Stimulated activated CD4-positive, alpha-beta T cell treated with anti-CD3 and anti-CD28 coated beads, TNF-alpha, amount 100 ng/mL, for 24 hours (primary cell): ENCODE measurements at places on chromosomes 11 and 22.

GRCh38 chr22:32680277-32680676 lies 121.2 kb upstream of the TIMP3 start:
- DNase-seq, result no peak

DNA sequence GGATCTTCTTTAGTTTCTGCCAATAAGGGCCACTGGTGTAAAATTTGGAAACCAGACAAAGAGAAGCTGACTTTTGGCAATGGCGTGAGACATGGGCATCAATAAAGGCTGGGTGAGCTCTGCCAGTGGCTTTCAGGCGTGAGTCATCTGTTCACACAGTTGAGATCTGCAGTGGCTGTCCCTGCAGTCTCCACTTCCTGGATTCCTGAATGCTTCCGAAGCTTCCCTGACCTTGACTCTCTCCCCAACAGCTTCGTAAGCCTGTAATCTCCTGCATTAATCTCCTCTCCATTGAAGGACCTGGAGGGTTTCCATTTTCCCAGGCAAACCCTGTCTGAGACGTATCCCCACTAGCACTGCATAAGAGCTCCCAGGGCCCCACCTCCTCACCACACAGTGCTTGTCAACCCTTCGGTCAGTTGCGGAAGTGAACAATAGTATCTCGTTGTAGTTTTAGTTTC lies 574.7 kb downstream of the TBC1D22A start:
- DNase-seq, result no peak

DNA sequence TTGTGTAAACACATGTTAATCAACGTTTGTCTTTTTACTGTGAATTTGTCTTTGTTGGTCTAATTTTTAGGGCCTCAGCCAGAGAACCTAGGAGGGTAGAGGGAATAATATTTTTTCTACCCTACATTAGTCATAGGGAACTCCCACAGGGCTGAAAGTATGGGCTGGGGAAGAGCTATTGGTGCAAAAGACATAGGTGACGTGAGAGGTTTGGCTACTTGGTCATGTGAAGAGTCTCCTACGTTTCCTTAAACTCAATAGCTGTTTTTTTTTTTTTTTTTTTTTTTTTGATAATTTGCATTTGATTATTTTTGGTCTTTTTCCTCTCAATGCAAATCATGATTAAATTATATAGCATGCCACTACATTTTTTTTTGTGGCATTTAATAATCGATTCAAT lies 15.9 kb upstream of the MMP7 start:
- no peak for DNase-seq

- no peak for DNase-seq
Observed at GRCh38 chr11:67054346-67054835, 2.3 kb upstream of the RHOD start.

DNA sequence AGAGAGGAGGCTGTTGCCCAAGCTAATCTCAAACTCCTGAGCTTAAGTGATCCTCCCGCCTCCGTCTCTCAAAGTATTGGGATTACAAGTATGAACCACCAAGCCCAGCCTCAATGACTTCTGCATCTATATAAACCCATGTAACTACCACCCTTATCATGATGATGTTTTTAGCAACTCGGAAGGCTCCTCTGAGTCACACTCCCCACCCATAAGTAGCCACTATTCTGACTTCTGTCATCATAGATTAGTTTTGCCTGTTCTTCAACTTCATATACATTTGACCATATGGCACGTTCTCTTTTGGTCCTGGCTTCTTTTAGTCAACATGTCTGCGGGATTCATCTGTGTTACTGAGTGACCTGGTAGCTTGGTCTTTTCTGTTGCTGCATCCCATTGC lies 6.4 kb upstream of the FOSL1 start:
- DNase-seq, result no peak

GRCh38 chr22:29917052-29917902 lies 34.3 kb downstream of the MTMR3 start:
- DNase-seq, result no peak

- DNase-seq, result no peak
Observed at GRCh38 chr22:39469326-39469680, 12.5 kb downstream of the MGAT3 start.

GRCh38 chr11:61114913-61115312 lies 12.6 kb downstream of the CD5 start:
- DNase-seq, result no peak

DNA sequence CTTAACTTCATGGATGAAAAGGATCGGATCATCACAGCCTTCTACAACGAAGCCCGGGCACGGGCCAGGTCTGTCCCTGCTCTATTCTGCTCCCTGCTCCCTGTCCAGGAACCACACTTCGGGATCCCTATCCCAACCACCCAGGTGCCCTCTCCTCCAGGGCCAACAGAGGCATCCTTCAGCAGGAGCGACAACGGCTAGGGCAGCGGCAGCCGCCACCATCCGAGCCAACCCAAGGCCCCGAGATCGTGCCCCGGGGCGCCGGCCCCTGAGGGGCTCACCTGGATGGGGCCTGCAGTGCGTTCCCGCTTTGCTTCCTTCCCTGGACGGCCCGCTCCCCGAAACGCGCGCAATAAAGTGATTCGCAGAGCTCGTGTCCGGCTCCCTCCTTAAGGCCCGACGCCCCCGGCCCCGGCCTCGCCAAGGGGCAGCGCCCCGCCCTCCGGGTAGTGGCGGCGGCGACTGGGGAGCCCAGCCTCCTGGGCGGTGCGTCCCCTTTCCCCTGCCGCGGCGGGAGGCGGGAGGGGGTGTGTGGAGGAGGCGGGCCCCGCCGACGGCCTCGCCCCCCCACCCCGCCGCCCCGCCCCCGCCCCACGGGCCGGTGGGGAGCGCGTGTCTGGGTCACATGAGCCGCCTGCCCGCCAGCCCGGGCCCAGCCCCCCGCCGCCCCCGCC lies at the start of gene VEGFB:
Gene VEGFB (plus strand): TSS at position 672 of the 674 bp plus-strand sequence. CDS start 250 bp downstream, outside the sequence.
- DNase-seq, result peak; percentile 72

DNA sequence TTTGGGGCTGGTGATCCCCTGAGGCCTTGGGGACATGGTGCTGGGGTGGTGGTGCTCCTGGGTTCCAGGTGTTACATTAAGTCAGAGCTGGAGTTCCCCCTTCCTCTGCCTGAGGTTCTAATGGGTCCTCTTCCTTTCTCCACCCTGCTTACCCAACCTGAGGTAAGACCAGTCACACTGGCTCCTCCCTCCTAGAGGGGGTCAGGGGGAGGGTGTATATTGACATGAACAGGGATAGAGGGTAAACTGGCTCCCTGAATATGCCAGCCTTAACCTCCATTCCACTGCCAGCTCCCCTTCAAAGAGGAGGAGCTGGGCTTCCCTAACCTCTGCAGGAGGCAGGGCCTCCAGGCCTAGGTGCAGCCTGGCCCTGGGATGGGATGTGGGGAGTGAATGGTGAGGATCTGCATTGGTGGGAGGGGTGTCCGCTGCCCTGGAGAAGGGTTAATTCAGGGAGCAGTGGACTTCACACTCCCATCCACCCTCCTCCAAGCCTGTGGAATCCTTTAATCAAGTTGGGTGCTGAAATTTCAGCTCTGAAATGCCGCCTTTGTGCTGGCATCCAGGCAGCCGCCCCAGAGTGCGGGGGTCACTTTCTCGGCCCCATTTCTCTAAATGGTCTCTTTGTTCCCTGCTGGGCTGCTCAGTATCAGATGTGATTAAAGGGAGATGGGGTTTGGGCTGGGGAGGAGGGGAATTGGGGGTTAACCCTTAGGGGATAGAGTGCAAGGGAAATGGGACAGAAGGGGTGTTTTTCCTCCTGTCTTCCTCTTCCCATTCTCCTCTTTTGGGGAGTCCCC lies 15.2 kb downstream of the POLR2F start:
- no peak for DNase-seq

GRCh38 chr11:798093-798713 lies at the start of gene SLC25A22:
SLC25A22 (minus strand) TSS chr11:798281; CDS start chr11:795006, 3,275 bp downstream.
- peak; percentile 83 for DNase-seq

- DNase-seq, result no peak
Observed at GRCh38 chr11:78465169-78465942, 47.7 kb upstream of the GAB2 start.

- no peak for DNase-seq
Observed at GRCh38 chr22:35821654-35822053, 104.0 kb downstream of the APOL5 start.

GRCh38 chr11:34181251-34181650 lies 75.8 kb downstream of the NAT10 start:
- DNase-seq, result no peak

- no peak for DNase-seq
Observed at GRCh38 chr22:44645531-44645930, 56.5 kb upstream of the PRR5 start.

GRCh38 chr11:76791861-76792260 lies 8.7 kb downstream of the TSKU start:
- no peak for DNase-seq

DNA sequence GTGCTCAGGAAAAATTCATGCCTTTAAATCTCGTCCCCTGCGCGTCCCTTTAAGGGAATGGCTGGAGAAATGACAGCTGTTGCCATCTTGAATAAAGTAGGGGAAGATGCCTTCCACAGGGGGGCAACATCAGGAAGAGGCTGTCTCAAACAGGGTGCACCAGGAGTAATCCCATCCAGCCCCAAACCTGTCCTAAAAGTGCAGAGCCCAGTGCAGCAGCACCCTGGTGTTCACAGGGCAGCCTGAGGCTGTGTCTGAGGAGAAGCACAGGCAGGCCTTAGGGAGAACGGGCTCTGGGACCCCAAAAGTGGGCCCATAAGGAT lies 10.8 kb upstream of the C11orf96 start:
- DNase-seq, result no peak

DNA sequence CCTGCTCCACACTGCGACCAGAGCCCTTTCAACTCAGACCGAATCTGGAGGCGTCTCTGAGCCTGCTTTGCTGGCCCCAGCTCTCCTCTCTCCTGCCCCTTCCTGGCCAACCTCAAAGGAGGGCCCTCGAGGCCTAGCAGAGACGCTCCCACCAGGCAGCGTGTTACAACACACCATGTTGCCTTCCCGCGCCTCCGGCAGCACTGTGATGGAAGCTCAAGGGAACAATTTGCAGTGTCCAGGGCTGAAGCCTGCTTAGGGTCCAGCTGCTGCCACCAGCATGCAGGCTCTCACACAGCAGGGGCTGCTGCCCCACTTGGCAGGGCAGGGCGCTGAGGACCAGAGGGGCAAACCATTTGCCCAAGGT lies 18.4 kb downstream of the LINC01488 start:
- no peak for DNase-seq

DNA sequence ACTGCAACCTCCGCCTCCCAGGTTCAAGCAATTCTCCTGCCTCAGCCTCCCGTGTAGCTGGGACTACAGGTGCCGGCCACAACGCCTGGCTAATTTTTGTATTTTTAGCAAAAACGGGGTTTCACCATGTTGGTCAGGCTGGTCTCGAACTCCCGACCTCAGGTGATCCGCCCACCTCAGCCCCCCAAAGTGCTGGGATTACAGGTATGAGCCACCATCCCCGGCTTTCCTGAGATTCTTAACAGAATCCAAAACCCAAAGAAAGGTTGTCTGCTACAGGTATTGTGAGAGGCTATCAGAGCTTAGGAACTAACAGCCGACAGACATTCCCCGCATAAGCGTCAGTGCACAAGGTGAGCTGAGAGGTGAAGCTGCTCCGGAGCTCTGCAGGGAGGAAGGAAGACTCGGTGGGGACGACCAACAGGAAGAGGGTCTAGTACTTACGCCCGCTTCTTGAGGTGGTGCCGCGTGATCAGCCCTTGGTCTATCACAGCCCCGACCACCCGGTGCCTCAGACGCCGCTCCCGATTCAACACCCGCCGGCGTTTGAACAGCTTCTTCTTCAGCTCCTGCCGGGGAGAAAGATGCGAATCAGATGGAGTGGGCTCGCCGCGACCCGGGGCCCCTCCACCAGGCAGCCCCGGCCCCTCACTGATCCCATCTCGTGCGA lies 470 bp downstream of the C11orf98 start:
- peak; percentile 23 for DNase-seq

DNA sequence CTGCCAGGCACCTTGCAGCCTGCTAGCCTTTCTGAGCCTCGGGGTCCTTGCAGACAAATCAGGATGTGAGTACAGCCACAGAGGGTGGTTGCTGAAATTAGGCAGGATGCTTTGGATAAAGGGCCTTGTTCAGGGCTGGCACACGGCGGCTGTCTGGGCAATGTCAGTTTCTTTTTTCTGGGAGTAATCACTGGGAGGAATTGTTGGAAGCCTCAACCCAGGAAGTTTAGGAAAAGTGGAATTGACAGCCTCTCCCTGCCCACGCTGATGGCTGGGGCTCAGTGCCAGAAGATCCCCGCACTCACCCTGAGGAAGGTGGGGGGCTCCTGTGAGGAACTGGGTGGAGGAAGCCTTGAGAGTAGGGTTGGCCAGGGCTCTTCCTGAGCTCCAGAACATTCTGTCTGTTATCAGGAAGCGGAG lies 37.4 kb downstream of the CD82 start:
- DNase-seq, result no peak

DNA sequence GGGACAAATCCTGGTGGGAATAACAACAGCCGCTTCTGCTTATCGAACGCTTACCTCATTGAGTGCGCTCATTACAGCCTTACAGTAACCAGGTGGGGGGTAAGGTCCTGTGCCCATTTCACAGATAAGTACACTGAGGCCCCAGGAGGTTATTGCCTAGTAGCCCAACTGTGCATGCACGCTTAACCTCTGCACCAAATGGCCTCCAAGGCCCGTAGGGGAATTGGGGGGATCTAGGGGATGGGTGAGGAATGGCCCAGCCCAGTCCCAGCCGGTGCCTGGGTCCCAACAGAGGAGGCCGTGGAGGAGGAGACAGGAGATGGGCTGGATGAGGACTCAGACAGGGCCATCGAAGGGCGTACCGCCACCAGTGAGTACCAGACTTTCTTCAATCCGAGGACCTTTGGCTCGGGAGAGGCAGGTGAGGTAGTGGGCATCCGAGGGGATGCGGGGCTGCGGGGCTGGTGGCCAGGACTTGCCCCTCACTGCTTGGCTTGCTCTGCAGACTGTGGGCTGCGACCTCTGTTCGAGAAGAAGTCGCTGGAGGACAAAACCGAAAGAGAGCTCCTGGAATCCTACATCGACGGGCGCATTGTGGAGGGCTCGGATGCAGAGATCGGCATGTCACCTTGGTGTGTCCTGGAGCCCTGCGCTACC lies 7.3 kb downstream of the F2 start:
- no peak for DNase-seq

- DNase-seq, result no peak
Observed at GRCh38 chr22:39917197-39917643, 16.3 kb downstream of the GRAP2 start.

DNA sequence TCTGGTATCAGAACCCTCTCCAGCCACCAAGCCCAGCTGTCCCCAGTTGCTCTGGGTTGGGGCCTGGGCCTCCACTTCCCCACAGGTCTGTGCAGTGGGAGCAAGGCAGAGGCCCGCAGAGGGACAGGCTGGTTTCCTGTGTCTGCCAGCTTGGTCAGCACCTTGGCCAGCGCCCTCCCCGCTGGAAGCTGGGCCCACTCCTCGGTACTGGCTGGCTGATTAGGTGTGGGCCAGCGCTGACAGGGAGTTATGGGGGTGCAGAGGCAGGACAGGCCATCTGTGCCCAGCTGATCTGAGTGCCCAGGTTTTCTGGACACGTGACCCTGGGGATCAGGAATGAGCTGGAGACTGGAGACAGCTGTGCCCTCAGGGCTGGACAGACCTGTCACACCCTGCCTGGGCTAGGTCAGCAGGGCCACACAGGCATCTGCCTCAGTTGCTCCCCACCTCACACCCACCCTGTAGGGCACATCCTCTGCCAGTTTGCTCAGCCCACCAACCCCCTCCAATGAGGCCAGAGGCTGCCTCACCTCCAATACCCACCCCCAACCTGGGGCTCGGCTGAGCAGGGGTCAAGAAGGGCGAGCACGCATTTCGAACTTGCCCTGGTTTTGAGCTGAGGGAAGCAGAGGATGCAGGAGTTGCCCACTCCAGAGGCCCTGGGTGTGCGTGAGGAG lies 175.3 kb downstream of the IGLL1 start:
- no peak for DNase-seq

- no peak for DNase-seq
Observed at GRCh38 chr11:101470881-101471520, 112.8 kb downstream of the TRPC6 start.

- no peak for DNase-seq
Observed at GRCh38 chr11:64185175-64185692, 737 bp upstream of the STIP1 start.
